ENCODE measurements at places on chromosomes 5 and 9.

DNA sequence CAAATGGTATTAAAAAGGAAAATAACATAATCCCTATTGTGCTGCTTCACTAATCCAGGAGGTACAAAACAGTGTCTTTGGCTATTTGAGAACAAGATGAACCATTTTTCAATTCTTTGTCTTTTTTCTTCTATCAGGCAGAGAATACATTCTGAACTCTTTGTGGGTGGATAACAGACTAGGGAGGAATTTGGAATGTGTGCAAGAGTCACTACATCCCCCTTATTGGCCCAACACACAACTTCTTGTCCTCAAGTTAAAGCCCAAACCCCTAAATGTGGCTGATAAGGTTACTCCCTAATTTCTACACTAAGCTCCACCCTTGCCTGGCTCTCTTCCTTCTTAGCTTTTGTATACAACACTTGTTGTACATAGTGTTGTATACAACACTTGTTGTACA is 342.7 kb upstream of the RFX3 start:
- no peak for DNase-seq

DNA sequence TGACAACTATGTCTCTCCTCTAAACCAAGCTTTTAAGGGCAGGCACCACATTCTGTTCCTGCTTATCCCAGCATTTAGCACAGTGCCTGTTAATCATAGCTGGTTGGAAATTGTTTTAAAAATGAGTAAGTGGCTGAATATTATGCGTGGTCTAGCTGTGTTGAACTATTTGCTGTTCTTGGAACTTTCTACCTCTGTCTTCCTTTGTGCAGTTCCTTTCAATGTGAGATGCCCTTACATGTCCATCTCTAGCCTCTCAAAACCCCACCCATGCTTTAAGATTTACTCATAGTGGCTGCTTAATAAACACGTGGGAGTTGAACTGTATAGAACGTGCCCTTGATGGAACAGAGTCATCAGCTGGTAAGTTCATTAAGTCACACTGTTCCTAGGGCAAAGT is 34.5 kb downstream of the C9orf57 start:
- DNase-seq = no peak

DNA sequence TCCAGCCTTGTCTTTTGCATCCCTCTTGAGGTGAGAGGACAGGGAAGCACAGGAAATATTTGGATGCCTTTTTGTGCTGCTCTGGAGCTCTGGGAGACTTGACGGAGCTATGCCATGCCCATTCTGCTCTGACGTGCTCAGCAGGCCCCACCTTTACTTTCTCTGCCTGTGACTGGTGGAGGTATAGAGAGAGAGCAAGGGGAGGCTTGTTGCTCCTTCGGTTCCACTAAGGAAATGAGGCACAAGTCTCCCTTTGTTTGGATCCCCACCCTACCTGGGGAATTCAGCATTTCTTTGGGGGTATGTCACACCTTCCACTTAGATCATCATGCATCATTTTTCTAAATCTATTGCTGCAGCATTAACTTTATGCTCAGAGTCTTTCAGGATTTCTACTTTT is 121.8 kb upstream of the CNTLN start:
- no peak for DNase-seq

- peak; percentile 62 for DNase-seq
Measured at GRCh38 chr9:130042406-130042884, 544 bp downstream of the FNBP1 start.

- DNase-seq = no peak
Measured at GRCh38 chr5:9715891-9716335, 85.8 kb upstream of the TAS2R1 start.

GRCh38 chr5:116145416-116145815 is 60.6 kb downstream of the COMMD10 start:
- no peak for DNase-seq

GRCh38 chr5:137309290-137309689 is 189.8 kb downstream of the SPOCK1 start:
- DNase-seq = no peak

DNA sequence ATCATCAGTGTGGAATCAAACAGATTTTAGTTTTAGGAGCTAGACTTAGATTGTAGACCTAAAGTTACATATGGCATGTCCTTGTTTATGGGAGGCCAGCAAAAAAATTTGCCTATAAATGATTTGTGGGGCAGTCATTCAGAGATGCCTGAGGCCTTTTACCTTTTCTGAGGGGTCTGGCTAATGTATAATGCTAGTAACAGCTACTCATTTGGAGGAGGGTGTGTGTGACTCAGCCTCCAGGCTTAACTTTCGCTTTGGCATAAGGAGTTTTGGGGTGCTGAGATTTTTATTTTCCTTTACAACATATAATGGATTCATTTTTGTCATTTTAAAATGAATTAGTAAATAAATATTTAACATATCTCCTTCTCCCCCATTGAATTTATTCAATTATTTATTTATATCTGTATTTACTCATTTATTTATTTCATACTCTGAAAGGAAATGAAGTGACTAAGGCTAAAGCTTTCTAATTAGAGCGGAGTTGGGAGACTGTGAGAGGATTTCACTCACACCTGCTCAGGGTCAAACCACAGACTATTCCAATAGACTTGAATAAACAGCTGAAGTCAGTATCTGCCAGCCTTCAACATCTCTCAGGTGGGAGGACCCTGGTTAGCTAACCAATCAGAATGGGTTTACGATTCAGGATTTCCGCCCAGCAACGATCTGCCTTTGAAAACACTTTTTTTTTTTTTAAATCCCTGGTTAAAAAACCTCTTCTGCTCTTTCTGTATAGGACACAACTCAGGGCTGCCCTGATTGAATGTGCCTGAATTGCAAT is 487.5 kb upstream of the SGCD start:
- no peak for DNase-seq

GRCh38 chr9:113901221-113901688 is 25.1 kb downstream of the ZNF618 start:
- DNase-seq = no peak

DNA sequence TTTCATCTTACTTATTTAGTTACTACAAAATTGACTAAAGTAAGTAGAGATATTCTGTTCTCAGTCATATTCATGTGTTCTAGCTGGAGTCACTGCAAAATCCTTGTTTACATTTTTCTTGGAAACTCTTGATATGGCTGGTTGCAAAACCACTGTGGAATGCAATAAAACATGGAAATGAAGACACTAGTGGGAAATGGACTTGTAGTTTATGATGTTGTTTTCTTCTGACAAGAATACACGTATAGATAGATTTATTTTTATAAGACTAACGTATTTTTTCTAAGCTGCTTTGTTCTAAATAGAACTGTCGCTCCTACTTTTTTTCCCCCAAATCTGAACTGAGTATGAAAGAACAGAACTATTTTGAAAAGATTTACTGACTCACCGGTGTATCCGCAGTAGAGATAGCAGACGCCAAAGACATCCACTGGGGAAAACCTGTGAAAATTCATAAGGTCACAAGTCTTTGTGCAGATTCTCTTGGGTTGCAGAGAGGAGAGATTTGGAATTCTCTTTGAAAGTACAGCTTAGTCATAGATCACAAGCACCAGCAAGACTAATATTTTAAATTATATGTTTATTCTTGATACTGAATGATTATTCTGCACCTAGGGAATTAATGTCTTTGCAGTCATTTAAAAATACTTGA is 119.6 kb upstream of the TAF11L2 start:
- DNase-seq = no peak

DNA sequence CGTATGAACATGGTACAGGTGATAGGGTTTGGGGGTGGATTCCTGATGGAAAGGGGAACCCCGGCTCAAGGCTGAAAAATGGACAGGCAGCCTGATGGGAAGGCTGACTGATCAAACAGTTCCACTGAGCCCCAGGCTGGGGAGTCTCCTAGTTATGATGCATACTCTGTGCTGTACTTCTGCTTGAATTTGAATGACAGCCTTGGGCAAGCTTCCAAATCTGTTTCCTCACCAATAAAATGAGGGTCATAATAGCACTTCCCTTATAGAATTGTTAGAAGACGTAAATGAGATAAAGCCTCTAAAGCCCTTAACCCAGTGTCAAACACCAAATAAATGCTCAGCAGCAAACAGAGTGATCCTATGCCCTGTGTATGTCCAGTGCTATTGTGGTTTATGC is 478.5 kb upstream of the DMAC1 start:
- no peak for DNase-seq

GRCh38 chr9:77648234-77649108 is at the start of gene GNA14:
GNA14 (minus strand) TSS chr9:77648322; CDS start chr9:77647793, 529 bp downstream.
- DNase-seq = no peak

GRCh38 chr9:77569335-77569734 is 78.8 kb downstream of the GNA14 start:
- no peak for DNase-seq

DNA sequence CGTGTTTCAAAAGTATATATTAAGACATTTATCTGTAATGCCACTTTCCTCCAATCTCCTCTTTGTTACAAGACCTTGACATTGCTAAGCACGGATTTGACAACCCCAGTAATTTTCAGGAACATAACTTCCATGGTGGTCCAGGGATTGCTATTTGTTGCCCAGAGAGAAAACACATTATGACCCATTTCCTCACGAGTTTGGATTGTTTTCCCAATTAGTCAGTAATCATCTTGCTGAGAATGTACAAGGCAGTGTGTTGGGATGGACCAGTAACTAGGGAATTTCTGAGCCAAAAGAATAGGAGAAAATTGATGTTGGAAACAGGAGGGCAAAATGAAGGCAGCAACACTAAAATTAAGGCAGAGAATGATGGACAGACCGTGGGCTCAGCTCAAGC is 574.1 kb downstream of the EBF1 start:
- DNase-seq = no peak

GRCh38 chr9:118059484-118060278 is 355.5 kb downstream of the TLR4 start:
- no peak for DNase-seq

- no peak for DNase-seq
Measured at GRCh38 chr9:35842020-35842745, 13.2 kb downstream of the TMEM8B start.

DNA sequence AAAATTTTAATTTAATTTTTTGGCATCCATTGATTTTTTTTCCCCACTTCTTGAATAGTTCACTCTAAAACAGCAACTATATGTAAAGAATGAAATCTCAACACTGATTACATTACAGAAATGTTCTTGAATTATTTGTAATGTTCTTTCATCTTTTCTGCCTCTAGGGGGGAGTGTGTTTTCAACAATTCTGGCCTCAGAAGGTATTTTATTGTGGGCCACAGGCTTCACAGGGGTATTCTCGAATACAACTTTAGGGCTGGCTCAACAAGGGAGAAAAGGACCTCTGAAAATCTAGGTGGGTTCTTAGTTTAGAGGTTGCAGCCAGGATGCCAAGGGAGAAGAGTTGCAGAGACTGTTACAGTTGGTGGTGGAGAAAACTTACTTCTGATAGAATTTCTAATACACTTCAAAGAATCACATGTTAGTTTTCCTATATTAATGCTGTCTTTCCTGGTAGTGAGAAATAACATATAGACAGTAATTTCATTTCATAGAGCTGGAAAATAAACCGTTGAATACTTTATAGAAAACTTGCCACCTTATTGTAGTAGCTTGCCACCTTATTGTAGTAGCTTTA is 3.6 kb upstream of the NPR3 start:
- no peak for DNase-seq

- DNase-seq = no peak
Measured at GRCh38 chr5:68562308-68562707, 346.8 kb downstream of the PIK3R1 start.

DNA sequence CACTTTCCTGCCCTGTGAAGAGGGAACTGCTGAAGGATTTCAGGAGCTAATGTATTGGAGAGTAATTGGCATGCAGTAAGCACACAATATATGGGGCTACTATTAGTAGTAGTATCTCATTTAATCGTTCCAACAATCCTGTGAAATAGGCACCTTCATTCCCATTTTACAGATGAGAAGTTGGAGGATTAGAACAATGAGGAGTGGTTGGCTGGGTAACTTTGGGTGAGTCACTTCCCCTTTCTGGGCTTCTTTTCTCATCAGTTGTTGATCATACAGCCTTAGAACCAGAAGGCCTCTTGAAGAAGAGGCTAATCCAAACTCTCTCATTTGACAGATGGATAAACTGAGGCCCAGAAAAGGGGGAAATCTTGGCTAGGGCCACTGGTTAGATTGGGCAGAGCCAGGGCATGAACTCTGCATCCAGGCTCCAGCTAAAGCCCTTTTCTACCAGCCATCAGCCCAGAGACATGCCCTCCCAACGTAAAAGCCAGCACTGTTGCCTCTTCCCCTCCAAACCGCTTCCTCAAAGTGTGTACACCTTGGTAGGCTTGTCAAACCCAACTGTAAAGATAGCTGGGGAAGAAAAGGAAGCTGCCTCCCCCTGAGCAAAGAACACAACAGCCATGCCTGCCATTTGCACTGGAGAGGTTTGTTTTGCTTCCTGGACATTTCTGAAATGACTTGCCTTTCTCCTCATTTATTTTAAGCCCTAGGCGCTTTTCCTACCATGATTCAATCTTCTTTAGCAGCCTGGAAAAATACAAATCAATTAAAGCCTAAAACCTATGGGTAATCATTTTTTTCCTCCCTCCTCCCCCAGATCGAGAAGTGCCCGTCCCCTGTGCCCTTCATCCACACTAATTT is 992 bp downstream of the SPACA9 start:
- DNase-seq = no peak

DNA sequence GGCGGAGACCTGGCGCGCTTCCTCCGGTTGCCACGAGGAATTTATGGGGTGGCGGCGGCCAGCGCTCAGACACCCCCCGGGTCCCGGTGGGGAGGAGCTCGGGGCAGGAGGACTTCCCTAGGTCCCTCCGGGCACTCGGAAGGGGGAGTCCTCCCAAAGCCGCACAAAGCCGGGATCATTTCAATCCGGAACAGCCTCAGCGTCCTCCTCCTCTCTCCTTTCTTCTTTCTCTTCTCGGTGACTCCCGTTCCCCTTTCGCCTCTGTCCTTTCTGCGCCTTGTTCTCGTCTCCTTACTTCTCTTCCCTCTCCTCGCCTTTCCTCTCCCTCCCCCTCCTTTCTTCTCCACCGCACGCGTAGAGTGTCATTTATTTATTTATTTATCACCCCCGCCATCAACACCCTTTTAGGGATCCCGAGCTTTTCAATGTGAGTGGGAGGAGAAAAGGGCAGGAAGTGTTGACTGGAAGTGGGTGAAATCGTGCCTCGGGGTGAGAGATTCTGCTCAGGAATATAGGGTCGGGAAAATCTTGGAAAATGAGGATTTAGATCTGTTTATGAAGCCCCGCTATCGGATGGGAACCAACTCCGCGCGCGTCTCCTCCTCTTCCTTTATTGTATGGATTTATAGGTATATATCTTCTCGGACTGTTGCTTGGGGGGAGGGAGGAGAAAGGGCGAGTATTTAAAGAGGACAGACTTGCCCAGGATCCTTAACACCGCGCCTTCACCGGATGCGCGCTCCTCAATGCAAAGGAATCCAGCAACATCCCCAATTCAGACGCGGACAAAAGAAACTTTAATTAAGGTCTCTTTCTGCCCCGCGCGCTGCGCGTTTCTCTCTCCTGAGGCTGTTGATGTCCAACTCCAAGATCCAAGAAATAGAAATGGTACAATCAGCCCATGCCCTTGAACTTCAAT is 2.0 kb upstream of the ZNF462 start:
- no peak for DNase-seq

GRCh38 chr5:75933489-75933888 is 149.7 kb upstream of the SV2C start:
- DNase-seq = no peak

- DNase-seq = no peak
Measured at GRCh38 chr9:113359385-113359784, 10.0 kb downstream of the BSPRY start.

GRCh38 chr9:69768101-69768500 is 8.3 kb upstream of the PTAR1 start:
- DNase-seq = no peak
